ENCODE measurements at places on chromosomes 7 and 10.

- no peak for DNase-seq
Observed at GRCh38 chr10:44619975-44620374, 235.1 kb upstream of the CXCL12 start.

GRCh38 chr7:29274146-29275017, 79.8 kb downstream of the CHN2 start:
- no peak for DNase-seq

GRCh38 chr7:147014286-147014955, 897.8 kb downstream of the CNTNAP2 start:
- DNase-seq = no peak

DNA sequence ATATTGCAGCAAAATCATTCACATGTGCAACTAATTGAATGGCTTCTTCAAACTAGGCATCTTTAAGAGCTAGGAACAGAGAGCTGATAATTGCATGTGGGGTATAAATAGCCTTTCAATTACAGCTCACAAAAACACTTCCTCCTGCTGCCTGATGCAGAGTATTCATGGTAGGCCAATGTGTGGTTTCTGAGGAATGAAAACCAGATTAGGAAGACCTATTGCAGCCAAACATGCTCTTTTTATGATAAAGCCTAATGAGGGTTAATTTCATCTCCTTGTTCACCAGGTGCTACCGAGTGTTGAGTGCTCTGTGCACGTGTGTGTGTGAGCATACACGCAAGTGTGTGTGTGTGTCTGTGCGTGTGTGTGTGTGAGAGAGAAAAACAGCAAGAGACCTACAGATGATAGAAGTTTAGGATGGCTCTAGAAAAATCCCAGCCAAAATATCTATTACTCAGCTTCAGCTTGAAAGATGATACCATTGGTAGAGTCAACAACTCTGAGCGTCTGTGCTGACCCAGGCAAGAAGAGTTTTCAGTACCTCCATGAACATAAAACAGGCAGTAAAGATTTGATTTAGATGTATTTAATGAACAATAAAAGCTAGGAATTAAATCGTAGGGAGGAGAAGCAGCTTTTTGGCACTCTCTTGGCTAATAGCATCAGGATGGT, 448.5 kb upstream of the ANKRD30A start:
- DNase-seq = peak; percentile 13

GRCh38 chr10:44947371-44948152, 12.0 kb upstream of the RASSF4 start:
- no peak for DNase-seq

- no peak for DNase-seq
Observed at GRCh38 chr7:159156436-159157245, 12.0 kb upstream of the VIPR2 start.

- no peak for DNase-seq
Observed at GRCh38 chr7:130423501-130424037, 17.2 kb downstream of the CEP41 start.

- DNase-seq = no peak
Observed at GRCh38 chr10:132560241-132560731, 22.7 kb downstream of the INPP5A start.
